ENCODE measurements at places on chromosomes 5 and 9. TPM values are rescaled to one million over a fixed set of nuclear protein-coding genes. Genes with fewer than 3 reads are reported as not detected.

DNA sequence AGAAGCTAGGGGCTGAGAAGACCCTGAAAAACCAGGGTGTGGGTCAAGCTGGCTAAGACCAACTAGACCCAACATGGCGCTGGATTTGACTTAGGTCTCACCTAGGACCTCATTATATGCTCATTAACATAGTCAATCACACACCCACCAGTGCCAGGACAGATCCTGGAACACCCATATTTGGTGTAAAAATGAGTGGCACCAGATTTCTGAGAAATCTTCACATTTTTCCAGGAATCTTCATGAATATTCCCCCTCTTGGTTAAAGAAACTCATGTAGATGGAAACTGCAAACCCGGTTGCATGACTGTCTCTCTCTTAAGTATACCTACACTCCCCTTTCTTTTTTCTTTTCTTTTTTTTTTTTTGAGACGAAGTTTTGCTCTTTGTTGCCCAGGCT lies 17.9 kb upstream of the RAB14 start:
- DNase-seq: no peak

GRCh38 chr9:85248514-85249312 lies 493.0 kb downstream of the AGTPBP1 start:
- peak; percentile 48 for DNase-seq

- DNase-seq: no peak
Measured at GRCh38 chr5:7610531-7611177, 214.7 kb downstream of the ADCY2 start.

DNA sequence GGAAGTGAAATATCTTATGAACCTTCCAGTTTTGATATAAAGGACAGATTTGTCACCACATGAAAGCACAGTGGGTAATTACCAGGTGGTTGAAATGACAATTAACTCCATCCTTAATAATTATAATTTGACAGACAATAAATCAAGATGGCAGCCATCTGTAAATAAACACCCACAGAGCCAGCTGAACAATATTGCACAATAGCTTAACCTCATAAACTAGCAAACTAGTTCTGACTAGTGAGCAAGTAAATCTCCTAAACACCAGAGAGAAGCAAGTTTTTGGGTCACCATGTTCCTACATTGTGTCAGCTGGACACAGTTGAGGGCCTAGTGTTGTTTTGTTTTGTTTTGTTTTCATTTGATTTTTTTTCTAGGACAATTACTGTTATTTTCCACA lies 577.4 kb downstream of the ACTL7B start:
- DNase-seq: no peak

DNA sequence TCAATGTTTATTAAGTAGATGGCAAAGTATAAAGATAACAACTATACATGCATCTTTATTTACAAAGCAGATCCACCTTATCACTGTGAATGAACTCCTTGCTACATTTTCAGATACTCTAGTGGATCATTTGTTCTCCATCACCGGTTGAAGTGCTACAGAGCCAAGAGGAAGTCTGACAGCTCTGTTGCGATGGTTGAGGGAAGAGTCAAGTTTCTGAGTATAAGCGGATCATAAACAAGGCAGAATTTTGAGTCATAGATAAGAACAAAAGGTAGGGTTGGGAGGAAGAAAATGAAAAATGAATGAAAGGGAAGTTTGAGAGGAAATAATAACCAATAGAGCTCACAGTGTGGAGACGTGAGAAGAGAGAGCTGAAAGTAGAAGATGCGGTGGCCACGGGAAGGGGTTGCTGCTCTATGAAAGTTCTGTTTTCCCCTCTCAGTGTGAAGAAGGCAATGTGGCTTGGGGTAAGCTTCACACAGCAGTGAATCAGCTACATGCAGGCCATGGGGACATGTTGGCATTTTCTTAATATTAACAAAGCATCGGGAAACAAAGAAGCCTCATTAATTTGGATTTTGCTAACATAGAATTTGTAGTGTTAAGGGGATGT lies 30.8 kb upstream of the KCNN2 start:
- DNase-seq: no peak

- no peak for DNase-seq
Measured at GRCh38 chr5:122541388-122541787, 229.4 kb downstream of the SNCAIP start.

DNA sequence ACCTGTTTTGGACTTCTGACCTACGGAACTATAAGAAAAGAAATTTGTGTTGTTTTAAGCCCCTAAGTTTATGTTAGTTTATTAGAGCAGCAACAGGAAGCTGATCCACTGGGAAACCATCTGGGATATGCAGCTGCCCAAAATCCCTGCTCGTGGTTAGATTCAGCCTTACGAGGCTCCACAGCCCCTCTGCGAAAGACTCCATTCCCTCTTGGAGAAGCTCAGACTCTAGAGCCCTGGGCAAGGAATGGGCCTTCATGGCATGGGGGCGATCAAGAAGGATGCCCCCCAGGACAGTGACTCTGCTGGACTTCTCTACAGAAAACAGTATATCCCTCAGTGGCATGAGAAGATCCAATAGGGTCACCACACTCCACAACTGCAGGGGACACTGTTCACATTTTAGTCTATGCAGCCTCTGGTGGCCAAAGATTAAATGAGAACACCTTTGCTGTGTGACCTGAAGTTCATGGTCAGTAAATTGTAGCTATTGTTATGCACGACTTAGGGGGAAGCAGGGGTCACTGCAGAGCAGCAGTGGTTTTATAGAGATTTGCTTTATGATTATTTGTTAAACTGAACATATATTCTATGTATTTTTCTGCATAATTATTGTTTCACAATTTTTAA lies 21.1 kb downstream of the IRF1 start:
- DNase-seq: no peak

DNA sequence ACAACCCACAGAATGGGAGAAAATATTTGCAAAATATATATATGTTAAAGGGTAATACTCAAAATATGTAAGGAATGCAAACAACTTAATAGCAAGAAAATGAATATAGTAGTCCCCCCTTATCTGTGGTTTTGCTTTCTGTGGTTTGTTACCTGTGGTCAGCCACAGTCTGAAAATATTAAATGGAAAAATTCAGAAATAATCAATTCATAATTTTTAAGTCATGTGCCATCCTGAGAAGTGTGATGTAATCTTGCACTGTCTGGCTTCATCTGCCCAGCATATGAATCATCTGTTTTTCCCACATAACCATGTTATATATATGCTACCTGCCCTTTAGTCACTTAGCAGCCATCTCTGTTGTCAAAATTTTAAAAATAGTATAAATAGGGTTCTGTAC lies 11.7 kb downstream of the CER1 start:
- DNase-seq: peak; percentile 57

DNA sequence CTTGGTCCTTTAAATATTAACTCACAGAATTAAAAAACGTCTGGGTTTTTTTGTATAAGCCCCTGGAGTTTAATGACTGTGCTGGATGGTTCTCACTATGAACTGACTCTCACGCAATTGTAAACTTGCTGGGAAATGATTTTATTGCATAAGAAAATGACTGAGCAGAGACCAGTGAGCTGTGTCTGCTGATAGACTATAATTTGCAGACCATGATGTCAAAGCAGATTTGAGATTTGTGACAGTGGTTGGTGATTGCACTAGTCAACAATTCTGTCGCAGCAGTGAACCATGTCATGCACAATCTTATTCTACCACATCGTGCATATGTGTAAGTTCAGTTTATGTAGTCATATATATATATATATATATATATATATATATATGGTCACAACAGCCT lies 85.7 kb upstream of the C9orf72 start:
- DNase-seq: no peak

DNA sequence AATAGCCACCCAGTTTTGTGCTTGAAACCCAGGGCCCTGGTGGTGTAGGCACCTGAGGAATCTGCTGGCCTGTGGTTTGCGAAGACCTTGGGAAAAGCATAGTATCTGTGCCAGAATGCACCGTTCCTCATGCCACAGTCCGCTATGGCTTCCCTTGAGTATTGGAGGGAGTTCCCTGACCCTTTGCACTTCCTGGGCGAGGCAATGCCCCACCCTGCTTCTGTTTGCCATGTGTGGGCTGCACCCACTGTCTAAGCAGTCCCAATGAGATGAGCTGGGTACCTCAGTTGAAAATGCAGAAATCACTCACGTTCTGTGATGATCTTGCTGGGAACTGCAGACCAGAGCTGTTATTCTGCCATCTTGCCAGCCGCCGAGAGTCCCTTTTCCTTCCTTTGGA lies 483.5 kb downstream of the AGTPBP1 start:
- DNase-seq: no peak

DNA sequence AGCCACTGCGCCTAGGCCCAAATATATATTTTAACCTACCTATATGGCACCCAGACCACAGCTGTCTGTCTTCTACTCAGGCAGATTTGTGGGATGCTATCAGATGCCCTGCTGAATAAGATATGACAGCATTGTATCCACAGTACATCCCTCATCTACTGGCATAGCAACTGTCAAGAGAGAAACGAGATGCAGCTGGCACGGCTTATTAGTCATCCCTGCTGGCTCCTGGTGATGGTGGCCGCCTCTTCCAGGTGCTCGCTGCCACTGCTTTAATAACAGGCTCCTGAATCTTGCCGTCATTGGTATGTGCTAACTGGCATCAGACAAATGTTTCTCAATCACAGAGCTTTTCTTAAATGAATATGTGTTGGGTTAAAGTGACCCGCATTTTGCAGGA lies 34.0 kb downstream of the B4GALT1 start:
- no peak for DNase-seq

DNA sequence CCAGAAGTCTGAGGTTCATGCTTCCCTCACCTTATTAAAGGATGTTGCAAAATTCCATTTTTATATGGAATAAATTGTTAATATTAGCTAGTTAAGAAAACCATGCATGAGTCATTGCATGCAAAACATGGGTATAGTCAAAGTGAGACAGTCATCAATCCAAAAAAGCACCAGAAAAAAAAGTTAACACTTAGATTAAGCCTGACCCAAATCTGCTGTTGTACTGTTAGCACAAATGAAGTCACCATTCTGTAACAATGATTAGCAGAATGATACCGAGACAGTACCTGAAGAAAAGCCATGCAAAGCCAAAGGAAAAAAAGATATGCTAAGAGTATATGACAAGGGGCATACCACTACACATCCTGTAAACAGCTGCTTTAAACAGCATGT lies 49.5 kb downstream of the PKD2L2 start:
- DNase-seq: no peak

DNA sequence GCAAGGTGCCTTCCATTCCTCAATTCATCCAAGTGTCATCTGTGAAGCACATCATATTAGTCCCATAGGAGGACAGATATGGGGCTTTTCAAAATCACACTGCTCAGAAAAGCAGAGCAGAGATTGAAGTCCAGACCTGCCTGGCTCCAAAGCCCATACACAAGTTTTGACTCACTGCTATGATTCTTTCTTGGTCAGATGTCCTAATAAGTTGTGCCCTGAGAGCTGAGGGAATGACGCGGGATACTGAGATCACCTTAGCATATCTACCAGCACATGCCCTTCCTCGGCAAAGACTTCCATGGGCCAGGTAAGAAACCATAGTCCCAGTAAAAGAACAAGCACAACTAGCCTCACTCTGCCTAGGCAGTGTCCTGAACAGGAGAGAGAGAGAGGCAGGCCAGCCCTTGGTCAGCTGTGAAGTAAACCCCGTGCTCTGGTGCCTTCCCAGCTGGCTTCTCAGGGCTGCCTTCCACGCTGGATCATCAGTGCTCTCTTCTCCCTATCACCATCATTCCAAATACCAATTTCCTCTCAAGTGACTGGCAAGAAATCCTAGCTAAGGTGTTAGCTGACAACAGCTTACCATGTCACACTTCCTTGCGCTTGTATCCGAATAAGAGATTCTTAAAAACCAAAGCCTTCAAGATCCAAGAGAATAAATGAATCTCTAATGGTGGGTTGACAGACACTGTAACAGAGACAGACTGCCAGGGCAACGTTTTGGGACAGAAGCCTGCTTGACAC lies 73.2 kb downstream of the SIL1 start:
- no peak for DNase-seq

DNA sequence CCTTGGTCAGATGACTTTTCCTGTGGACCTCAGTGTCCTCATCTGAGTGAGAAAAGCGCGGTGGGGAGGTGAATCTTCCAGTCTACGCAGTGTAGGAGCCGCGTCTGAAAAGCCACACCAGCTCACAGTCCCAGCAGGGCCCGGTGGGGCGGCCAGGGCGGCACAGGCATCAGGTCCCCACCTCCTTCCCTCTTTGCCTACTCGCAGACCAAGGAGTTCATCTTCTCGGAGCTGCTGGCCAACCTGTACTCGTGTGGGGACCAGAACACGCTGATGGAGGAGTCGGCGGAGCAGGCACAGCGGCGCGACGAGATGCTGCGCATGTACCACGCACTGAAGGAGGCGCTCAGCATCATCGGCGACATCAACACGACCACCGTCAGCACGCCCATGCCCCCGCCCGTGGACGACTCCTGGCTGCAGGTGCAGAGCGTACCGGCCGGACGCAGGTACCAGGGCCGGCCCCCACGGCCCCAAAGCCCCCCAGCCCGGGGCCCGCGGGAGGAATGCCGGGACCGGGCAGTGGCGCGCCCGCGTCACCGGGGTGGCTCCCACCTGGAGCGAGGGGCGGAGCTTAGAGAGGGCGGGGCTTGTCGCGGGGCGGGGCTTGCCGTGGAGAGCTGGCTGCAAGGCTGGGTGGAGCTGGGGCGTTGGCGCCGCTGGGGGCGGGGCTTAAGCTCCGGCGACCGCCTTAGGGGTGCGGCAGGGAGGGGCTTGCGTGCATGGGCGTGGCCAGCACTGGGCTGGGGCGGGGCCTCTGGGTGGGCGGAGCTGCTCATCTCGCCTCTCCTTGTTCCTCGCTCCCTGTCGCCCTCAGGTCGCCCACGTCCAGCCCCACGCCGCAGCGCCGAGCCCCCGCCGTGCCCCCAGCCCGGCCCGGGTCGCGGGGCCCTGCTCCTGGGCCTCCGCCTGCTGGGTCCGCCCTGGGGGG lies 25.6 kb downstream of the GOLGA2 start:
- peak; percentile 24 for DNase-seq

GRCh38 chr9:86868616-86869015 lies 78.7 kb downstream of the GAS1 start:
- no peak for DNase-seq

DNA sequence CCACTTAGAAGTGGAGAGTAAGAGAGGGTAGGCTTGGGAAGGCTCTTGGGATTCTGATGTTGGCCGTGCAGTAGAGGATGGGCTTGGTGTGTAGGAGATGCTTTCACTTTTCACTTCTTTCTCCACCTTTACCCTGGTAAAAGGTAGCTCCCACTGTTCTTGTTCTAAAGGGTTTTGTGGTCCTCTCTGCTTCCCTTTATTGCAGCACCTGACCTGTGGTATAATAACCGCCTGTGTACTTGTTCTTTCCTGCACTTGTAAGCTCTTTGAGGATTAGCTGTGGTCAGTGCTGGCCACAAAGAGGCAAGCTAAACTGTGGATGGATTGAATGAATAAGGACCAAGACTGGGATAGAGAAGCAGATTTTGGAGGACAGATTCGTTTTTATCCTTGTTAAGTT lies 25.2 kb downstream of the KDM4C start:
- DNase-seq: no peak

- DNase-seq: no peak
Measured at GRCh38 chr5:97400537-97400936, 217.5 kb upstream of the RIOK2 start.

GRCh38 chr9:77952635-77953328 lies 78.8 kb downstream of the GNAQ start:
- DNase-seq: peak; percentile 46

Gene CMYA5
- 90.2 TPM for polyA plus RNA-seq

Gene LCN10
- polyA plus RNA-seq: 8.4 TPM

Gene ARL15
- 28.9 TPM for polyA plus RNA-seq

Gene PGM5
- polyA plus RNA-seq: 43.6 TPM

Gene SPARC
- polyA plus RNA-seq: 4,286 TPM

Gene CBY3
- not detected for polyA plus RNA-seq

Gene TIGD6
- 1.8 TPM for polyA plus RNA-seq

Data from muscle of back (tissue), 13 donors.